MM.1S (cell line): ENCODE measurements at places on chromosomes 7 and 10.

- DNase-seq, result no peak
Measured at GRCh38 chr7:56578612-56579011, 462.4 kb upstream of the NUPR2 start.

- DNase-seq, result no peak
Measured at GRCh38 chr10:131464789-131465188, 153.3 kb upstream of the TCERG1L start.

DNA sequence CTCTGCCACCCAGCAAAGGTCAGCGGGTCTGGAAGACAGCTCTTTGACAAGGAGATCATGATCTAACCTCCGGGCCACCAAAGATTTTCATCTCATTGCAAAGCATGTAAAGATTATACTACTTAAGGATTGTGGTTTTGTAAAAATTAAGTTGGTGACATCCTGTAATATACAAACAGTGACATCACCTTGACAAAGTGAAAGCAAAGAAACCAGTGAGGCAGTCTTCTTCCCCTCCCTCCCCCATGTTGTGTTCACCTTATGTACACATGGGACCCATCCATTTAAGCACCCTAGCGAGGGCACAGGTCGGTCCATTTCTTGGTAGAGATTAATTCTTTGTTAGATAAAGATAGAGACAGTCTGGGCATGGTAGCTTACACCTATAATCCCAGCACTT is 3.9 kb downstream of the MDH2 start:
- DNase-seq, result no peak

GRCh38 chr10:34884272-34884952 is 69.3 kb upstream of the PARD3 start:
- peak; percentile 33 for DNase-seq

GRCh38 chr7:31788883-31789680 is 102.1 kb downstream of the PPP1R17 start:
- no peak for DNase-seq

- peak; percentile 25 for DNase-seq
Measured at GRCh38 chr7:122014697-122015096, 129.4 kb downstream of the AASS start.

GRCh38 chr7:48101352-48101751 is 12.3 kb downstream of the UPP1 start:
- no peak for DNase-seq
